CD4-positive, alpha-beta memory T cell (primary cell): ENCODE measurements at places on chromosomes 5 and 9. TPM values are rescaled to one million over a fixed set of nuclear protein-coding genes. Genes with fewer than 3 reads are reported as not detected.

The GRM6 gene
- not detected for total RNA-seq

The C5 gene
- total RNA-seq = 3.2 TPM

The CDC20B gene
- not detected for total RNA-seq

The SEMA6A gene
- not detected for total RNA-seq

The CDH6 gene
- total RNA-seq = not detected

The ASB6 gene
- 33.0 TPM for total RNA-seq

DNA sequence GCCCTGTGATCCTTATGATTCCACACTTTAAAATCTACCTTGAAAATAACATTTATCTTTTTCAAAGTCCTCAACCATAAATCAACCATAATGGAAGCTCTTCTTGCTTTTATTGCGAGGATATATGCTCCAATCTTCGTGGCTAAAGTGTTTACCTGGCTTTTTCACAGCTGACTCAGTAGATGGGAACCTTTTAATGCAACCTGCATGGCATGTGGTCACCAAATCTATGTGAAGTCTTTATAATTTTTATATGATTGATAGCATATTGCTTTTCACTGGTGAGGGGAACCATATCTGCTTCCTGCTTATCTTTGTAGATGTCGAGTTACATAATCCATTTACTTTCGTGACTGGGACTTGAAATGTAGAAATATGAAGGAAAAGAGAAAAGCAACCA, 47.1 kb upstream of the TLX3 start:
- H3K27me3 ChIP-seq = no peaks in the 10 kb centered on the region
- no peak for DNase-seq
- H3K36me3 ChIP-seq = no peaks in the 10 kb centered on the region
- H3K4me3 ChIP-seq = no peak overlapping the region
- peaks cover 10% of the 10 kb centered on the region for H3K4me1 ChIP-seq

DNA sequence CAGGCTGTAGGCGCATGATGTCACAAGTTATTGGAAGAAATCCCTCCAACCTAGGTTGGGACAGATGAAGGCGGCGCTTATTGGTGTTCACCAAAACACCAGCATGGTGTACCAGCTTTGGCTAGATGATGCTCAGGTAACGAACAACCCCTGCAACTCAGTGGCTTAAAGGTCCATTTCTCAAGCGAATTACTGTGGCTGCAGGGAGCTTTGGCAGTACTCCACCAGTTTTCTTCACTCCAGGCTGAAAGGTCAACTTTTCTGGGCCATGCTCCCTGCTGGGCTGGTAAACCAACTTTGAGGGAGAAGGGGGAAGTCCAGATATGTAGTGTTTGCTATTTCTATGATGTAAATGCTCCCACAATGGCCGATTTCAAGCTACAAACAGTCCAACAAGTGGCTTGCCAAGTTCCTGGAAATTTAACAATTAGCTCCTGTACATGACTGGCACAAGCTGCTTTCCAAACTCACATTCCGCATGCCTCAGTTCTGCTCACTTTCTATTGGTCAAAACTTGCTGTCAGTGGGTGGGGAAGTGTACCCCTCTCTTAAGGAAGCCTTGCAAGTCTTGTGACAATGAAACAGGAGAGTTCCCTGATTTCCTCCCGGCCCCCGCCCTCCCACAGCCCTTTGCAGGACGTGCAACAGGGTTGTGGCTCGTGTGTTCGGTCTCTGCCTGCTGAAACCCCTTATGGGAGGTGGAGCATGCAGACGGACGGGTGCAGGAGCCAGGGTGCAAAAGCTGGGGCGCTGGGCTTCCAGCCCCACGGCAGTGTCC, 588 bp upstream of the ZBED3 start:
- no peaks in the 10 kb centered on the region for H3K27me3 ChIP-seq
- no peak for DNase-seq
- peak overlapping the region; percentile 54 for H3K4me3 ChIP-seq

DNA sequence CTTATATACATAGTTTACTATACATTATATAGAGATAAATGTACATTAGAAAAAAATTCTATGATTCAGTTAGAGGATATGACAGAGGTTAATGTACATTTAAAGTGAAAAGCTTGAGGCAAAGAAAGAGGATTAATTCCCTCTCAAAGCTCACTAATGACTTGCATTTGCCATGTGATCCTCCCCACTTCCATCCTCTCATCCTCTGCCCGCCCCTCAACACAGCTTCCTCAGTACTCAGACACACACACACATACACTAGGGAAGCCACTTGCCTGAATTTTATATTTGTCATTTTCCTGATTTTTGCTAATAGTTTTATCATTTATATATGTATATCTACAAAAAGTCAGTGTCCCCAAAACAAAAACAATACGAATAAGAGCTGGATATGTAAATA, 764.5 kb downstream of the EFNA5 start:
- H3K36me3 ChIP-seq = no peaks in the 10 kb centered on the region
- no peak overlapping the region for H3K4me3 ChIP-seq
- H3K27ac ChIP-seq = no peak overlapping the region
- no peak for DNase-seq

GRCh38 chr5:67182301-67182790, 14.3 kb downstream of the CD180 start:
- no peaks in the 10 kb centered on the region for H3K36me3 ChIP-seq
- no peak overlapping the region for H3K4me3 ChIP-seq
- H3K27ac ChIP-seq = no peak overlapping the region
- no peaks in the 10 kb centered on the region for H3K27me3 ChIP-seq

DNA sequence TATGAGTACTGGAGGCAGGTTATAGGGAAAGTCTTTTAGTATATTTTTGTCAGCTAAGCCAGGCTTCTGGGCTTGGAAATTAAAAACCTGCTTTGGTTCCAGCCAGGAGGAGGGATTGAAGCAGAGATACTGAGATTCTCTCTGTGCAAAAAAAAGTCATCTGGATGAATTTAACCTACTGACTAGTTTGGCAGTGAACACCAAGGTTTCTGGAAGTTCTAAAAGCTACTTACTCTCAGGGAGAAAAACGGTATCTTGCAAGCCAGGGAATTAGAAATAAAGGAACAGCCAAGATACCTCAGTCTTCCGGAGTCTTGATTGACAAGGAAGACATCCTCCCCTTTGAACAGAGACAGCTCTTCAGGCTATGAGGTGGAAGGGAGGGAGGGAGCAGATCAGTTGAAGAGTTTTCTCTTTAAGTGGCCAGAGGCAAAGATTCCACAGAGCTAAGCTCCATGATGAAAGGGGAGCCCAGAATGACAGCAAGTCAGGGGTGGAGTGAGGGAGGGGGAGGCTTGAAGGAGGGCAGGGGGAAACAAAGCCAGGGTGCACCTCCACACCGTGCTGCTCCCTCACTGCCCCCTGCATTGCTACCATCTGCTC, 8.3 kb upstream of the ZBTB34 start:
- H3K27ac ChIP-seq = no peak overlapping the region
- H3K27me3 ChIP-seq = no peaks in the 10 kb centered on the region
- no peaks in the 10 kb centered on the region for H3K4me1 ChIP-seq
- no peak for DNase-seq

- H3K36me3 ChIP-seq = peaks cover 85% of the 10 kb centered on the region
- no peak for DNase-seq
- H3K27ac ChIP-seq = no peak overlapping the region
- peaks cover 19% of the 10 kb centered on the region for H3K4me1 ChIP-seq
- no peaks in the 10 kb centered on the region for H3K27me3 ChIP-seq
- H3K4me3 ChIP-seq = no peak overlapping the region
These were observed 36.2 kb downstream of the SECISBP2 start for GRCh38 chr9:89354471-89354870.

GRCh38 chr5:75351139-75351926, 14.3 kb downstream of the HMGCR start:
- no peaks in the 10 kb centered on the region for H3K4me1 ChIP-seq
- DNase-seq = no peak
- no peak overlapping the region for H3K27ac ChIP-seq

DNA sequence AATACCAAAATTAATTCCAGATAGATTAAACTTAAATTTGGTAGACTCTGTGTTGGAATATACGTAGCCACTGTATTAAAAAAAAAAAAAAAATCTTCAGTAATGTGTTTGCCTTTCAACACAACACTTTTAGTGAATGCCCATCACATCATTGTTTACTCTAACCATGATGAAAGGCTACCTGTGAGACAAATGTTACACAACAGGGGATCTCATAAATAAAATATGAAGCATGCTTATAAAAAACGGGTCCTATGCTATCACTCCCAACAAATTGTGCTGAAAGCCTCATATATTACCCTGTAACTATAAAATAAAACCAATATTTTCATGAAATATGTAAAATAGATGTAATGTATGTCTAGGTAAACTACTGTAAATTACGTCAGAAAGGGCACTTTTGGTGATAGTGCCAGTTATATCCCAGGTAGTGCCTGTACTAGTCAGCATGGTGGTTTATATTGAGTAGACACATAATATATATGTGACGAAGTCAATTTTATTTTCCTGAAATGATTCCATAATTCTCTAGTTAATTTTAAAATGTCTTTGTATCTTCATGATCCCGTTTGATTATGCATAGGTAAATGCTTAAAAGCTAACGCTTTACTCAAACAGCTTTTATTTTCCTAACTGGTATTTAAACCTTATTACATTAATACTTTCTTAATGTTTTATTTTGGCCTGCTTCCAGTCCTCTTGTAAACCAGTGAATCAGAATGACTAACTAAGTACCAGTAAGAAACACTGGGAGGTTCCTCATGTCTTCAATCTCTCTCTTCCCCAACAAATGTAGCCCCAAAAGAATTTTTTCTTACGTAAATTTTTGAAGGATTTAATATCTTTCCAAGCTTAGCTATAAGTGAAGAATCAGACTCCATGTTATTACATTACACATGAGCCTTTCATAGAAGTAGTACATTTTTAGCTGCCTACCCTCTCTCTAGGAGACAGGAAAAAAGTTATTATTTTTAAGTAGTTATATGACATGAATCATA, 420.3 kb downstream of the GABRG2 start:
- no peak for DNase-seq
- no peaks in the 10 kb centered on the region for H3K4me1 ChIP-seq
- no peak overlapping the region for H3K4me3 ChIP-seq
- no peaks in the 10 kb centered on the region for H3K36me3 ChIP-seq

GRCh38 chr5:52771343-52772039, 16.2 kb upstream of the ITGA1 start:
- H3K4me3 ChIP-seq = no peak overlapping the region
- no peaks in the 10 kb centered on the region for H3K27me3 ChIP-seq
- peak; percentile 40 for DNase-seq
- H3K27ac ChIP-seq = peak overlapping the region; percentile 16
- no peaks in the 10 kb centered on the region for H3K36me3 ChIP-seq

GRCh38 chr9:37382161-37382981, 40.1 kb upstream of the GRHPR start:
- no peak overlapping the region for H3K4me3 ChIP-seq
- no peaks in the 10 kb centered on the region for H3K4me1 ChIP-seq
- no peak for DNase-seq
- no peaks in the 10 kb centered on the region for H3K36me3 ChIP-seq
- H3K27ac ChIP-seq = no peak overlapping the region

- no peak overlapping the region for H3K27ac ChIP-seq
- DNase-seq = no peak
- H3K27me3 ChIP-seq = no peaks in the 10 kb centered on the region
- no peaks in the 10 kb centered on the region for H3K36me3 ChIP-seq
- H3K4me3 ChIP-seq = no peak overlapping the region
These were observed 21.2 kb downstream of the CAST start for GRCh38 chr5:96683392-96683791.

DNA sequence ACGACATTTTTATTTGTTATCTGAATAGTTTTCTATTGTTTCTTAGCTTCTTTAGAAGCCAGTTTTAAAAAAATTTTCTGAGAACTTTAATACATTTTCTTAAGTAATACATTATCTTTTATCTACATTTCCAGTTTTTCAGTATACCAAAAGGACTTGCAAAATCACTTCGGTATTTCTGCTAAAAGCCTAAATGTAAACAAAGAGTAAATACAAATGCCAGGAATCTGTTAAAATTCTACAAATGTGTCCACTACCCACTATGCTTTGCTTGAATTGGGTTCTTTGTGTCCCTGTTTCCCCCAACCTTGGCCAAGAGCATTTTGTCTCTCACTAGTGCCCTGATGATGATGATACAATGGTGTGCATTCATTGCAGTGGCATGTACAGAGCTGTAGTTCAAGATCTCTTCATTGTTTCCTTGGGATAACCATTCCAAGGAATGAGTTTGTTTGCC, 611.2 kb downstream of the NR2F1-AS1 start:
- H3K4me1 ChIP-seq = no peaks in the 10 kb centered on the region
- H3K36me3 ChIP-seq = no peaks in the 10 kb centered on the region
- no peak overlapping the region for H3K4me3 ChIP-seq

- H3K4me1 ChIP-seq = peaks cover 20% of the 10 kb centered on the region
- H3K27me3 ChIP-seq = no peaks in the 10 kb centered on the region
- peaks cover 49% of the 10 kb centered on the region for H3K36me3 ChIP-seq
- no peak overlapping the region for H3K4me3 ChIP-seq
- DNase-seq = no peak
- no peak overlapping the region for H3K27ac ChIP-seq
These were observed 26.3 kb downstream of the PCDHGC5 start for GRCh38 chr5:141515141-141515540.

- DNase-seq = no peak
- no peaks in the 10 kb centered on the region for H3K27me3 ChIP-seq
- H3K4me3 ChIP-seq = no peak overlapping the region
- no peaks in the 10 kb centered on the region for H3K4me1 ChIP-seq
- no peak overlapping the region for H3K27ac ChIP-seq
These were observed 40.9 kb upstream of the PWWP2A start for GRCh38 chr5:160159991-160160792.

DNA sequence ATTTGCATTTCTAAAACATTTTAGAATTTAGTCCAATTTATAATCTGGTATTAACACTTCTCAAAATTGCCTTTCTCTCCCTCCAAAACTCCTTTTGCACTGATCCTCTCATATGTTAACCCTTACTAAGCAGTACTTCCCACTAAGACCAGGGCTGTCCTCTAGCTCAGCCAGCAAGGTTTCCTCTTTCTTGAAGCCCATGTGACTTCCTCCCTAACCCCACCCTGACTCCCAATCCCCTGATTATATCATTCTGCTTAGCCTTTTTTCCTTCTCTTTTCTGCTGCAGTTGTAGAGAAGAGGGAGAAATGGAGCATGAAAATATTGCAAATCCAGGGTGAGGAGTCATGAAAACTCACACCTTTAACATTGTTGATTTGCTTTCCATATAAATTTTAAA, 241.7 kb downstream of the MCTP1 start:
- H3K27me3 ChIP-seq = no peaks in the 10 kb centered on the region
- DNase-seq = no peak
- no peaks in the 10 kb centered on the region for H3K36me3 ChIP-seq
- no peaks in the 10 kb centered on the region for H3K4me1 ChIP-seq

- no peaks in the 10 kb centered on the region for H3K4me1 ChIP-seq
- no peaks in the 10 kb centered on the region for H3K27me3 ChIP-seq
- DNase-seq = no peak
These were observed 241.7 kb upstream of the PANK3 start for GRCh38 chr5:168820874-168821273.

- no peaks in the 10 kb centered on the region for H3K36me3 ChIP-seq
- H3K27me3 ChIP-seq = no peaks in the 10 kb centered on the region
- H3K4me1 ChIP-seq = peaks cover 13% of the 10 kb centered on the region
- H3K4me3 ChIP-seq = no peak overlapping the region
These were observed 29.3 kb upstream of the OBP2B start for GRCh38 chr9:133238272-133238850.
